HuH-7 (cell line): ENCODE measurements at places on chromosomes 7 and 10.

GRCh38 chr10:4813023-4813422, 13.0 kb upstream of the AKR1E2 start:
- DNase-seq: no peak

DNA sequence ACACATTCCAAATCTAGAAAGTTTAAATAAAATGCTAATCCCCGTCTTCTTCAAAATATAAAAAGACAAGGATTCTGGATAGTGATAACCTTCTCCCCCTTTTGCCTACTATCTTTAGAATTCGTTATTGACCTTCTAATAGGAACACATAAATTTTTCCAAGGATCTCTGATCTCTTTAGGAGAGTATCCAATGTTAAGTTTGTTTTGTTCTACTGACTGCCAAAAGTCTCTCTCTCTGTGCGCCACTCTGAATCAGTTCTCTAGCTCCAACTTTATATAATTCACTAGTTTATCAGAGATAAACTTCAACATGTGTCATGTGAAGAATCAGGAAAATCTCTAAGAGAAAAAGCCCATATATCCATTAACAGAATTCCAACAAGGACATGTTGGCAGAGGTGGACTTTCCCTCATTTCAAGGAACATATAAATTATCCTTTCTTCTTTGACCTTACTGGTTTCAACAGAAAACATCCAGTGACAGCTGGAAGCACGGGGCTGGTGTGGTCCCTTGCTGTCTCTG, 615.6 kb downstream of the KCNMA1 start:
- DNase-seq: no peak

- DNase-seq: no peak
Measured at GRCh38 chr7:36107926-36108631, 45.0 kb upstream of the EEPD1 start.

- no peak for DNase-seq
Measured at GRCh38 chr7:156842740-156843140, 50.2 kb downstream of the LMBR1 start.

DNA sequence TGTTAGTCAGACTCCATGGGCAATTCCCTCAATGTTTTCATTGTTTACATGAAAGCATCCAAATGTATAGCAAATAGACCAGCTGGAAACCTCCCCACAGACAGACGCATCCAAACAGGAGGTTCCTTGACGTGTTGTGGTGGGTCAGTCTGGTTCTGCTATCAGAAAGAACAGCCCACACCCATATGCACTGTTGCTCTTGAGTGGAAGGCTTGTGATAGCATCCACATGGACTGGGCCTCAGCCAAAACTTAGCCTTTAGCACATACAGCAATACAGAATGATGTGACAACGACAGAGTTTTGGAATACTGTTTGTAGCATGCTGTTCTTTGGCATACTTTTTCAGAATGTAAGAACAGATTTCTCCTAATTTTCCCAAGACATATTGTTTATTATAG, 299.2 kb upstream of the ETV1 start:
- no peak for DNase-seq

GRCh38 chr7:137944168-137944567, 57.7 kb downstream of the CREB3L2 start:
- no peak for DNase-seq

- DNase-seq: no peak
Measured at GRCh38 chr7:2862831-2863361, 18.8 kb upstream of the GNA12 start.

DNA sequence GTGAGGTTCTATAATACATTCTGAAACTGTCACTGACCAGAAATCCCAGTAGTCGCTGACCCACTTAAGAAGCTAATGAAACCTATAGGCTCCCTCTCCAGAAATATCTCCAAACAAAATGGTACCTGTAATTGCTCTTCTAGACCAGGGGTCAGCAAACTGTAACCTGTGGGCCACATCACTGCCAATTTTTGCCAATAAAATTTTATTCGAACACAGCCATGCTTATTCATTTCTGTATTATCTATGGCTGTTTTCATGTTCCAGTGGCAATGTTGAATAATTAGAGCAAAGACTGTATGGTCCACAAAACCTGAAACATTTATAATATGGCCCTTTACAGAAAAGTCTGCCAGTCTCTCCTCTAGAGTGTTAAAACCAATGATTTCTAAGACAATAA, 37.2 kb upstream of the SVIL start:
- DNase-seq: no peak

DNA sequence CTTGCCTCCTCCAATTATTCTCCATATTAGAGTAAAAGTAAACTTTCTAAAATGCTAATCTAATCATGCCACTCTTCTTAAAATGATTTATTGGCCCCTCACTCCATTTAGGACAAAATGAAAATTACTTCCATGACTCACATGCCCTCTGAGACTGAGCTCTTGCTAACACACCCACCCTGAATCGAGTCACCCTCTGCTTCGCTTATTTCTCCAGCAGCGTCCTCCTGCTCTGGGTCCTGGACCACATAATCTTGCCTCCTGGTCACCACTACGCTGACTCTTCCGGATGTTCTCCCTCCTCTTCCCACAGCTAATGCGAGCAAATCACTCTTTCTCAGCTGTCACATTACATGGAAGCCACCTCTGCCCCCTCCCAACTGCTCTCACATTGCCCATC, 384.0 kb upstream of the FZD8 start:
- no peak for DNase-seq

GRCh38 chr7:118476036-118476435, 251.5 kb downstream of the ANKRD7 start:
- no peak for DNase-seq

DNA sequence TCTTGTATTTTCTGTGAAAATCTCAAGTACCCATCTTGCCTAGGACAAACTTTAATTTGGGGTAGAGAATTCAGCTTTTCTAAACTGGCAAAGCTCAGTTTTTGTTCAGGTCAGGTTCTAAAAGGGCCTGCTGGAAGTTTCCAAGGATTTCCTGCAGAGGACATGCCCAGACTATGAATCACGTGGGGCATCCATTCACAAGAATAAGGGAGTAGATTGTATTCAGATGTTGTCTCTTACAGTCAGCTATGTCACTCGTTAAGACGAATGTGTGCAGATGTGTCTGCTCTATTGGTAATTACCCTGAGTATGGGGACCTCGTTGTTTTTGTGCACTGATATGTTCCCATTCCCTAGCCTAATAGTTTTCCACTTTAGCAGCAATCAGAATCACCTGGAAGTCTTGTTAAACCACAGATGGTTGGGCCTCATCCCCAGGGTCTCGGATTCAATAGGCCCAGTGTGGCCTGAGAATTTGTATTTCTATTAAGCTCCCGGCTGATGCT, 81.0 kb upstream of the ITPRID1 start:
- no peak for DNase-seq

- no peak for DNase-seq
Measured at GRCh38 chr7:1735262-1735661, 65.2 kb downstream of the ELFN1 start.

DNA sequence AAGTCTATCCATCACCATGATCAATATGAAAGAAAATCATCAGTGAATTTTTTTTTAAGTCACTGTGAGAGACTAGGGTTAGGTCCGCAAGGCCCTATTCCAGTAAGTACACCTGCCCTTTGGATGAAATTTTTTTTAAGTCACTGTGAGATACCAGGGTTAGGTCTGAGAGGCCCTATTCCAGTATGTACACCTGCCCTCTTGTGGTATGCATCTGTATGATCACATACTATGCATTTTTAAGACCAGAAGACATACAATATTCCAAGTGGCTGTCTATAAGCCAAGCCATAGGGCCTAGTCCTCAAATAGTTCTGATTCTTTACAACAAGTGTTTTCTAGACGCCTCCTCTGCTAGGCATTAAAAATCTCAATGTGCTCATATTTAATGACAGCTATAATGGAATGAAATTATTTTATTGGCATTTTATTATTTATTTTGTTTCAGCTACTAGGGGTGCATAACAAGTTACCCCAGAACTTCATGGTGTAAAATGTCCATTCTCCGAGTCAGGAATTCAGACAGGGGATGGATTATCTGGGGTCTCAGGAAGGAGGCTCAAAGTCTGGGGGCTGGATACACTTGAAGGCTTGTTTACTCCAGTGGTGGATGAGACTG, 53.1 kb downstream of the TEX36 start:
- peak; percentile 38 for DNase-seq

- no peak for DNase-seq
Measured at GRCh38 chr7:112790586-112791003, 402 bp upstream of the TMEM168 start.

- peak; percentile 36 for DNase-seq
Measured at GRCh38 chr7:18087026-18087686, 59.5 kb upstream of the PRPS1L1 start.

DNA sequence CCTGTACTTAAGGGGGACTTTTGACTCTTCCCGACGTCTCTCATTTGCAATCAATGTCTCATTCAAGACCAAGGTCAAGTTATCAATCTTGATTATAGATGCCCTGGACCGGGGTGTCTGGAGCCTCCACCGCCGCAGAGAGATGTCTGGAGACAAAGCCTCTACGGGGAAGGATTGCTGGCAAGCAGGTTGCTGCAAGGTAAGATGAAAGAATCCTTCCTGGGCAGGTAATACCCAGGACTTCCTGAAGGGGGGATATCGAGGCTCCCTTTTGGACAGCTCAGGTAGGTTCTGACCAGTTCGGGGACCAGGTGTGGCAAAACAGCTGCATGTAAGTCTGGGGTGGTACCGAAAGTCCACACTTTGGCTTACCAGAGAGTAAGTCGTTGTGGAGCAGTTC, 12.5 kb upstream of the CUX1 start:
- no peak for DNase-seq

DNA sequence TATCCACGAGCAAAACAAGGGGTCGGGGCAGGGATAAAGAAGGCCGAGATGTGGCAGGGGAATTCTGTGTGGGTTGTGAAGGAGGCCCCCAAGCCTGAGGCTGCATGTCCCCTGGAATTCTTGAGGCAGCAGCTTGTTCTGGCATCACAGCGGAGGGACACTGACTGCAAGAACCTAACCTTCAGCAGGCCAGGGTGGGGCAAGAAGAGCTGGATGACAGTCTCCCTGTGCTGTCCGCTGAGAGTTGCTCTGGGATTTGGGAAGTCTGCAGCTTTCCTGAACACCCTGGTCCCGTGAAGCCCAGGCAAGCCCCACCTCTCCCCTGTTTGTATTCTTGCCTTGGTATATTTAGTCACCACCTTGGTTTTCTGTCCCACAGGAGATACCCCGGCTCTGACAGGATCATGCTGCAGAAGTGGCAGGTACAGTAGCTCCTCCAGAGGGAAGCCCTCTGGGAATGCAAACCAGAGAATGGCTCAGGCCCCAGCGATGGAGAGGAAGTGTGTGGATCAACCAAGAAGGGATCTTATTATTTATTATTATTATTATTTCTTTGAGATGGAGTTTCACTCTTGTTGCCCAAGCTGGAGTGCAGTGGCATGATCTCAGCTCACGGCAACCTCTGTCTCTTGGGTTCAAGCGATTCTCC, 1.9 kb upstream of the LRRC18 start:
- no peak for DNase-seq

- DNase-seq: no peak
Measured at GRCh38 chr7:98520356-98520951, 96.6 kb upstream of the NPTX2 start.

- peak; percentile 32 for DNase-seq
Measured at GRCh38 chr10:68153473-68154210, 44.4 kb downstream of the MYPN start.

DNA sequence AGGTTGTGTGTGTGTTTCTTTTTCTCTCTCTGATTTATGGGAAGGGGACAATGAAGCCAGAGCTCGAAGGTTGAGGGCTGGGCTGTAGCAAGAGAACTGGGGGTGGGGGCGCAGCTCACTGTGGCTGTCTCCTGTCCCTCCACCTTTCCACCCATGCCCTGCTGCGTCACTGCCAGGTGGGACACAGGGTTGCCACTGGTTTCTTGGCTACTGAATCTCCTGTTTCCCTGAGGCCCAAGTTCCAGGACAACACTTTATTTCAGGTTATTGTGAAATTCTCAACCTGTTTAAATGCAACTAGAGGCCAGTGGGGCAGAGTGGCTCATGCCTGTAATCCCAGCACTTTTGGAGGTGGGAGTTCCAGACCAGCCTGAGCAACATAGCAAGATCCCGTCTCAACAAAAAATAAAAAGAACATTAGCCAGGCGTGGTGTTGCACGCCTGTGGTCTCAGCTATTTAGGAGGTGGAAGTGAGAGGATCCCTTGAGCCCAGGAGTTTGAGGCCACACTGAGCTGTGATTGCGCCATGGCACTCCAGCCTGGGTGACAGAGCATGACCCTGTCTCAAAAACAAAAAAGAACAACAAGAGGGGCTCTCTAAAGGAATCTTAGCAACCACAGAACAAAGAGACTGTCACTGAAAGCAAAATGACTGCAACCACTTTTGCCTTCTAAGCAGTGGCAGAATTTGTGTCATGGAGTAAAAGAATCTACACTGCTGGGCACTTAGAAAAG, 22.6 kb downstream of the TBATA start:
- DNase-seq: no peak

DNA sequence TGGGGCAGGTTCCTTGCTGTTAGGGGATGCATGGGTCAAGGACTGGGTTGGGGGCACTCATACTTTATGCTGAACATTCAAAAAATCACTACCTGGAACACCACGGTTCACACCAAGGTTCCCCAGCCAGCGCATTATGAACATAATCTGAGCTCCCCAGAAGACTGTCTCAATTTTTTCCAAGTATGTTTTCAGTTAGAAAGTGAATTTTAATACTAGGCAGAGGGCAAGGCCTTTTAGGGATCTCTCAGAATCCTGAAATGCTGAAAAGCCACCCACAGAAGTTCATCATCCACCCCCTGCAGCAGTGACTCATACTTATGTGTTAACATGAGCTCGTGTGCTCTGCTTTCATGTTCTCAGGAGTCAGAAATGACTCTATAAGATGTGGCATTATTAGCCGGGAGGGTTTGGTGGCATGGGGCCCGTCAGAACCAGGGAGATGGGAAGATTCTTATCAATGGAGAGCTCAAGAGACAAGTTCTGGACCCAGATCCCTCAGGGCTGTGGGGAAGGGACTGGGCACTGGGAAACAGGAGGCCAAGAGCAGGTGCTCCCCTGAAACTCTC, 185.2 kb upstream of the ITGB1 start:
- no peak for DNase-seq

- no peak for DNase-seq
Measured at GRCh38 chr10:124380256-124380995, 38.3 kb downstream of the OAT start.

DNA sequence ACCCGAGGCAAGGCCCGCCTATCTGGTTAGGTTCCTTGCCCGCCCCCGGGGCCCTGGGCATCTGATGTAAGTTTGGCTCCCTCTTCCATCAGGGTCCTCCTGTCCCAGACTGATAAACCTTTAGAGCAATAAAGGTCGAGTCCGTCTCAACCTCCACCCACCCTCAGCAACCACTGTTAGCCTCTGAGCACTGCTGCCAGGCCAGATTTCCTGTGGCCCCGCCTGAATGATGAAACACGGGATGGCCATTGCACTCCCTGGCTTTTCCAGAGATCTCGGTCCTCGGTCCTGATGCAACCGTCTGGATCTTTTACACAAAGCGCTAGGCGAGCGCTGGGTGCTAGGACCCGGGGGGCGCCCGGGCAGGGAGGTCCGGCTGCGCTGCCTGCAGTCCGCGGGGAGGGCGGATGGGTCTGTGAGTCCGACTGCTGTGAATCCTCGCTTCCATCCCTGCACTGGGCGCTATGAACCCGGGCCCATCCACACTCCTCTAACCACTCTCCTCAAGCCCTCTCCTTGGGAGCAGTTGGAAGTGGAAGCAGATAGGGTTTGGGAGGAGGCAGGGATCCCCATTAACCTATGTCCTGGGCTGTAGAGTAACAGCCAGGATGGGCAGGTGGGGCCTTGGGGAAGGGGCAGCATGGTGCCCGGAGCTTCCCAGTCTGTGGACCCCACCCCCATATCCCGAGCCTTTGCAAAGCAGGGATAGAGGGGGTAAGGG, 875 bp upstream of the DDIT4 start:
- DNase-seq: peak; percentile 61

- no peak for DNase-seq
Measured at GRCh38 chr7:47715631-47716068, 133.7 kb upstream of the TNS3 start.
